ENCODE measurements at places on chromosomes 4 and X.

GRCh38 chrX:153827016-153827415, 3.3 kb downstream of the PDZD4 start:
- DNase-seq, result no peak

DNA sequence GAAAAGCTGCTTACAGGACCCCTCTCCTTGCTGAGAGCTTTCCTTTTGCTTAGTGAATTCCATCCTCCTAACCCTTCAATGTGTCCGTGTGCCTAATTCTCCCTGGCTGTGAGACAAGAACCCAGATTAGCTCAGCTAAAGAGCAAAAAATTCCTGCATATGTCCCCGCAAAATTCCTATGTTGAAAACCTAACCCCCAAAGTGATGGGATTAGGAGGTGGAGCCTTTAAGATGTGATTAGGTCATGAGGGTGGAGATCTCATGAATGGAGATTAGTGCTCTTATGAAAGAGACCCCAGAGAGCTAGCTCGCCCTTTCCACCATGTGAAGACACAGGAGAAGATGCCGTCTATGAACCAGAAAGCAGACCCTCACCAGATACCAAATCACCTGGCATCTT, 503.0 kb upstream of the DIAPH2 start:
- DNase-seq, result no peak

DNA sequence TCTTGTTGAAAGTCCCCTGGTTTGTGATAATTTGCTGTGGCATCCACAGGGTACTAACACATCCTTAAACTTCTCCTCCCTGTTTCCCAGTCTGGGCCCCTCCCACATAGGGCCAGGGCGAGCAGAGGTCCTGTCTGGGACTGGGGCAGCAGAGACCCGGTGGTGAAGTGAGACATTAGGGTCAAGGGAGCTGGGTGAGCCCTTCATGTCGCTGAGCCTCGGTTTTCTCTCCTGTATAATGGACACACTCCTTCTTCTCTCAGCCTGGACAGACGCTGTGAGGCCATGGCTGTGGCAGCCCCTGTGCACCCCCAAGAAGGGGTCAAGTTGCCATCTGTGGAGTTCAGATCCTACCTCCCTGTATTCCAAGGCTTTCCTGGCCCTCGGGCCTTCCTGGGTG, 33.0 kb upstream of the HMX1 start:
- DNase-seq, result no peak

DNA sequence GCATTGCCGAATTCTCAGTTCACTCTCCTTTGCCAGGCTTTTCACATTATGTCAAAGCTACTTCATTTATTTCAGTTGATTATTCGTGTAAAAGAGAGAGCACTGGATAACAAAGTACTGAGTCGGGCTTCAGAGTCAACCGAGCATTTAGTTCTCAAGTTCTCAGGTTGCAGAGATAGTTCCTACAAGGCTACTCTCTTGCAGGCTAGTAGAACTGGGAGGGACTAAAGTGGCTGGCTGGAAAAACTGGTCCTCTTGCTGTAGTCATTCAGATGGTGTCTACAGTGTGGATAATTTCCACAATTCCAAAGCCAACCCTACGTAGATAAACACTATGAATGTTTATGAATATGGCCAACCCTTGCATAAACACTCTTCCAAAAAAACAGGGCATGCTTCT, 4.6 kb upstream of the CCNG2 start:
- DNase-seq, result no peak

DNA sequence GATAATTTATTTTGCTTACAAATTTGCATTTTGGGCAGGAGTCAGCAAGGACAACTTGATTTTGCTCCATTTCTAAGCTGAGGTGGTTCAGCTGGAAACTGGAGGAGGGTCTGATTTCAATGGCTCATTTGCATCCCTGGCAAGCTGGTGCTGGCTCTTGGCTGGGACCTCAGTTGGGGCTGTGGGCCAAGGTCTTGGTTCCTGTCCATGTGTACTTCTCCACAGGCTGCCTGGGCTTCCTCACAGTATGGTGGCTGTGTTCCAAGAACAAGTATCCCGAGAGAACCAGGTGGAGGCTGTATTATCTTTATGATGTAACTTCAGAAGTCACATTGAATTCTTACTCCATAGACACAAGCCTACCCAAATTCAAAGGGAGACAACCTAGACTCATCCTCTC, 77.0 kb upstream of the STX18 start:
- DNase-seq, result peak; percentile 67

DNA sequence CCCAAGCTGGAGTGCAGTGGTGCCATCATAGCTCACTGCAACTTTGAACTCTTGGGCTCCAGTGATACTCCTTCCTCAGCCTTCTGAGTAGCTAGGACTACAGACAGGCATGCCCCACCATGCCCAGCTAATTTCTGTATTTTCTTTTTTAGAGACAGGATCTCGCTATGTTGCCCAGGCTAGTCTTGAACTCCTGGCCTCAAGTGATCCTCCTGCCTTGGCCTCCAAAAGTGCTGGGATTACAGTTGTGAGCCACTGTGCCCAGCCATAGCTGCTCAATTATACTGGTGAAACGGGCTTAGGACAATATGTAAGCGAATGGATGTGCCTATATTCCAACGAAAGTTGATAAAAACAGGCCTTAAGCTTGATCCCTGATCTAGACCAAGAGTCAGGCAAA, 13.1 kb downstream of the CASP3 start:
- no peak for DNase-seq

- peak; percentile 84 for DNase-seq
Measured at GRCh38 chr4:159607809-159608208, 504.9 kb downstream of the RAPGEF2 start.

- DNase-seq, result no peak
Measured at GRCh38 chr4:21628916-21629610, 319.5 kb downstream of the KCNIP4 start.

DNA sequence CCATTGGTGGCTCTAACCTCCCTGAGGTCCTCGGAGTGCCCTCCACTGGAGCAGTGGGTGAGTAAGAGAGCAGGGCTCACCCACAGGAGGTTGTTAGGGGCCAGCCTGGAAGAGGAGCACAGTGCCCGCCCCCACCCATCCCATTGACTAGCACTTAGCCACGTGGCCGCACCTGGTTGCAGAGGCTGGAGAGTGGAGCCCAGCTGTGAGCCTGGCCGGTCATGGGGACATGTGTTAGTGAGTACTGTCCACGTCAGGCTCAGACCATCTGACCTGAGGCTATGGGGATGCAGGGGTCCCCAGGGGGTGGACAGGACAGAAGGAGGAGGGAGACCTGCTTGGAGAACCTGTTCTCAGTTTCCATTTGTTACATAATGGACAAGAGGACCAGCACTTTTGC, 1.4 kb upstream of the MAN2B2 start:
- no peak for DNase-seq

DNA sequence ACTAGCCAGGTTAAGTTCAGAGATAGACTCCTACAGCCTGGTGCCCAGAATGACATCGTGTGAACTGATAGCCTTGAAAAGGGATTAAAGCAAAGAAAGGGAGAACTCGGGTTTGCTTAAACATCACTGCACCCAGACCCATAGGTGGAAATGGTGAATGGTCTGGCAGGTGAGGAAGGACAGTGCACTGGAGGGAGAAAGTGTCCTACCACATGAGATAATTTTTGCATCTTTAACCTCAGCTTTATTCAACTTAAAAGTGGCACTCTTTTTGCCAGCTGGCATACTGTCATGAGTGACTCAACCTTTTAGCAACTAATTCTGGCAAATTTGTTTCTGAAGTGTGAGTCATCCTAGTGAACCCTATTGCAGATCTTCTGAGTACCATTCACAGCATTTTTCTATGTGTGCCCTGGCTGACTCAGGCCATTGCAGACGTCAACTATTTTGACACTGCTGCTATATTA, 53.0 kb upstream of the DAPP1 start:
- peak; percentile 96 for DNase-seq

GRCh38 chr4:41546638-41547037, 8.7 kb downstream of the LIMCH1 start:
- no peak for DNase-seq

DNA sequence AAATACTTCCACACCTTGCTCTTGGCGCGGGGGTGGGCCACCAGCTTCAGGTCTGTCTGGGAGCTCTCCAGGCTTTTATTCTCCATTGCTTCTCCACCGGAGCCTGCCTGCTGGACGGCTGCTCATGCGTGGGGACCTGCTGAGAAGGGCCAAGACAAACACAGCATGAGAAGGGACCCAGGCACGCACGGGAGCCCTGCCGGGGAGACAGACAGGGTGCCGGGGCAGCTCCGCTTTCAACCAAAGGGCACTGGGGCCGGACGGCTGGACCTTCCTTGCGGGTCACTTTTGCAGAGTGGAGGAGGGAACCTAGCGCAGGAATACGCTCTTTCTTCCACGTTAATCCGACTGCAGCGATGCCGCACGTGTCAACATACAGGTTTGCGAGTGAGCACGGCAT, 10.1 kb downstream of the DHRSX start:
- no peak for DNase-seq

GRCh38 chr4:84597450-84597849, 14.5 kb downstream of the CDS1 start:
- DNase-seq, result no peak

- no peak for DNase-seq
Measured at GRCh38 chr4:162157241-162157640, 6.6 kb downstream of the FSTL5 start.

DNA sequence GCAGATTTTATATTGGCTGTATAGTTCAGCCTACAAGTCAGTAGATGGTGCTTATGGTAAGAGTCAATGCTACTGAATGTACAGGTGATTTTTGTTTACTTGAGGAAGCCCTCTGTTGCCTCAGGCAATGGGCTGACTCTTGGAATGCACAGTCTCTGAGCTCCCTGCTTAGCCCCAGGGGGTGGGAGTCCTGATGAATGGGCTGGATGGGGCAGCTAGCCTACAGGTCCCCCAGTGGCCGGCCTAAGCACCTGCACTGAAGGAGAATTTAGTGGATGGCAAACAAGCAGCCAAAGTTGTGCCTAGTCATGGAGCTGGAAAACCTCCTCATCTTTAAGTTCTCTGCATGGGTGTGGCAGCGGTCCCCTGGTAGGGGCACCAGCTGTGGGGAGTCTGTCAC, 101.8 kb upstream of the CXorf51B start:
- DNase-seq, result no peak
